CD4-positive, CD25-positive, alpha-beta regulatory T cell (primary cell): ENCODE measurements at places on chromosomes 1 and 21. TPM values are rescaled to one million over a fixed set of nuclear protein-coding genes. Genes with fewer than 3 reads are reported as not detected.

The MROH9 gene
- polyA plus RNA-seq = not detected

The CNR2 gene
- polyA plus RNA-seq = not detected

The CGN gene
- polyA plus RNA-seq = not detected

The DCDC2B gene
- polyA plus RNA-seq = not detected

The LPAR3 gene
- polyA plus RNA-seq = not detected

The DONSON gene
- 5.0 TPM for polyA plus RNA-seq

The RASAL2 gene
- not detected for polyA plus RNA-seq

The TNFAIP8L2 gene
- 60.0 TPM for polyA plus RNA-seq

GRCh38 chr1:62682531-62682930, 5.7 kb downstream of the DOCK7 start:
- no peak for DNase-seq

GRCh38 chr1:47886141-47886540, 111.0 kb downstream of the TRABD2B start:
- no peak for DNase-seq

DNA sequence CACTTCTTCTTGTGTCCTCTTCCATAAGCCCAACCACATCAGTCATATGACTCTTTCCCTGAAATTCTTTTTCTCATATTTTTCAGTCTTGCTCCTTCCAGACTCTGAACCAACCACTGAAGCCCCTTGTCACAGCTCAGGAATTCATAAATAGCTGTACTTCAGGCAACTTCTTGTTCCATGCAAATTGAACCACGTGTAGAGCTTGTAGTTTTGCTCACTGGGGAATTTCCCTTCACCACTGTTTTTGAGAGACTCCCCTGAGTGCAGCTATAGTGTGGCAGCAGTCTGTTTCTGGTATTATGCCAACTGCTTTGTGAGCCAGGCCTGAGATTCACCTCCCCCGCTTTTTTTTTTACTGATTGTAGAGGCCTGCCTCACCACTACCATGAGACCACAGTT, 150.3 kb upstream of the SPAG17 start:
- no peak for DNase-seq

- DNase-seq = no peak
These were observed 45.1 kb upstream of the TRIM67 start for GRCh38 chr1:231116738-231117137.

DNA sequence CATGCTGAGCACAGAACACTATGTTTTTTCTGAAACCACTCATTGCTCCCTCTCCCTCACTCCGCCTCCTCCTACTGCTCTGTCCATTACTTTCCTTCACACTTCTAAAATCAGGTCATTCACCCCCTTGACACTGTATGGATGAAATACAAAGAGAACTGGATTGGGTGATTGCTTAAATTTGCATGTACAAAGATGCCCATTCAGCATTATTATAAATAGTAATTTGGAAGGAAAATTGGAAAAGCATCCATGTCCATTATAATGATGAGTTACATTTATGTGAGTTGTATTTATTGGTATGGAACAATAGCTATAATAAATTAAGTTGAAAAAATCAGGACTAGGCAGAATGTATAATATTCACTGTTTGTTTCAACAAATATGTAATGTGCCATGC, 83.7 kb downstream of the PLD5 start:
- no peak for DNase-seq

DNA sequence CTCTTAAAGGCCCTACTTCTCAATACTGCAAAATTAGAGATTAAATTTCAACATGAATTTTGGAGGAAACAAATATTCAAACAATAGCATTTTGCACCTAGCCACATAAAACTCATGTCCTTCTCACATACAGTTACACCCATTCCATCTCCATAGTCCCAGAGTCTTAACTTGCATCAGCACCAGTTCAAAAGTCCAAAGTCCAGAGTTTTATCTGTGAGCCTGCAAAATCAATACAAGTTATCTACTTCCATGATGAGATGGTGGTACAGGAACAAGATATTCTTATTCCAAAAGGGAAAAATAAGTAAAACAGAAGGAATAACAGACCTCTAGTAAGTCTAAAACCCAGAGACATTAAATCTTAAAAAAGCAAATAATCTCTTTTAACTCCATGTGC, 686.0 kb upstream of the ADGRL4 start:
- DNase-seq = no peak

- DNase-seq = no peak
These were observed 43.0 kb downstream of the SNX7 start for GRCh38 chr1:98704474-98704873.

GRCh38 chr1:221911714-221912113, 169.8 kb upstream of the DUSP10 start:
- DNase-seq = no peak

DNA sequence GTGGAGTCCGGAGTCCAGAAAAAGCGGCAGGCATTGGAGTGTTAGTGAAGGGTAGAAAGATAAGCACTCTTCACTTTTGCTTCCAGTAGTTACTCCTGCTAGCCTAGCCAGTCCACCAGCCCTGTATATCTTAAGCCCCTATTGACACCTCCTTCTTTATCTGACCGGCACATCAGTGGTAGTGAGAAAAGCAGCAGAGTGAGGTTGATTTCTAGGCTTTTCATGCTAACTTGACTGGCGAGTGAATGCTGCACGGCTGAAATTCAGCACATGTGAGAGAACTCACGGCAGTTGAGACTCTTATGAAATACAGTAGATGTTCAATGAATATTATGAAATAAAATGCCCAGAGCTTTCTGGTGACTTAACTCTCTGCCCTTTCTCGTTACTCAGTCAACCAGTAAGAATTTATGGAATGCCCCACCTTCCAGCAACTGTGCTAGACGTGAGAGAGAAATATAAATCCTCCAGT, 128.2 kb downstream of the CACHD1 start:
- DNase-seq = no peak

DNA sequence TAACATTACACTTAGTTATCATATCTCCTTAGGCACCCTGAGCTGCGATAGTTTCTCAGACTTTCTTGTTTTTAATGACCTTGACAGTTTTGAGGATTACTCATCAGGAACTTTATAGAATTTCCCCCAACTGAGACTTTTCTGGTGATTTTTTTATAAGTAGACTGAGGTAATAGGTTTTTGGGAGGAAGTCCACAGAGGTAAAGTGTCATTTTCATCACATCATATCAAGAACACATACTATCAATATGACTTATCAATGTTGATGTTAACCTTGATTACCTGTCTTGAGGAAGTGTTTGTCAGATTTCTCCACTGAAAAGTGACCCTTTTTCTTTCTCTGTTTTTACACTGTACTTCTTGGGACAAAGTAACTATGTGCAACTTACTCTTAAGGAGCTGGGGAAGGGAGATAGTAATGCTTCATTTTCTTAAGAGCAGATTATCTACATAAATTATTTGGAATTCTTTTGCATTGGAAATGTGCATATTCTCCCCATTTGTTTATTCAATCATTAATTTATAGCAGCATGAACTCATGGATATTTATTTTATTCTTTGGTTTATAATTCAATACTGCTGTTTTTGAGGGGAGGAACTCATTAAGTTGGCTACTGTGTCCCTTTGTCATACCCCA, 72.8 kb upstream of the HSD17B7 start:
- no peak for DNase-seq

DNA sequence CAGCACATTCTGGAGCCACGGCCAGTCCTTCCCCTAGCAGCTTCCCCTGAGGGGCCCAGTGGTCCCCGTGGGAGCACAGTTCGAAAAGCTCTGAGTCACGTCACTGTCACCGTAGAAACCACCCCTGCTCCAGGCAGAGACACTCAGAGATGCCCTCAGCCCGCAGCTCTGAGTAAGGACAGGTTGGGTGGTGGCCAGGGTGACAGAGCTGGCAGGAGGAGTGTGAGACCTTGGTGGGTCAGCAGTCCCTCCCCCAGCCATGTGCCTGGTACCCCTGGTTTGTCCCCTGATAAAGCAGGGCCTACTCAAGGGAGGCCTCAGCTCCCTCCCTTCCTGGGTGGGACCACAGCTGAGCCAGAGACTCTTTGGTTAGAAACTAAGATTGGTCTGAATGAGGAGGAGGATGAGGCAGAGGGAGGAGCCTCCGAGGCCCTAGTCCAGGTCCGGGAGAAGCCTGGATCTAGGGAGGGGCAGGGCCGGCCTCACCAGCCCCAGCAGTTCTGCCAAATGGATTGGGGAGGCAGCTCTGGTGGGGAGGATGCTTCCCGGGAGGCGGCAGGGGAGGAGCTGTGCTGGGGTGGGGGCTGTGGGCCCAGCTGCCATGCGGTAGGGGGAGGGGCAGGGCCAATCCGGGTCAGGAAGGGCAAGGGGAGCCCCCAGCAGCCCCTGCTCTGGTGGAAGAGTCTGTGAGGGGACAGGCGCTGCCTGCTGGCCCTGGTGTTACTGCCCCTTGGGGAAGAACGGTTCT, 55.2 kb downstream of the SLC9A1 start:
- DNase-seq = no peak

DNA sequence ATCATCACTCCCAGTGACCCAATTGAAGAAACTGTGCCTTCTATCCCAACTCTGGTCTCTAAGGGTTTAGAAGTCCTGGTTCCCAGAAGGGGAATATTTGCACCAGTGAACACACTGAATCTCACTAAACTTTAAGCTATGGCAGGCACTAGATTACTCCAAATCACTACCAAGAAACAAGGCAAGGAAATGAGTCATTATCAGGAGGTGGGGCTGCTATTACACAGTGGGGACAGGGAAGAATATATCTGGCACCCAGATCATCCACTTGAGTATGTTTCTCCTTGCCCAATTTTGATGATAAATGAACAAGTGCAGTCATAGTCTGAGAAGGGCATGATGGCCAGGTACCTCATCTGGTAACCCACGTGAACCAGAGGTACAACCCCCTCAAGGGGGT, 7.0 kb downstream of the MRPL9 start:
- no peak for DNase-seq

GRCh38 chr21:32336711-32337110, 38.1 kb downstream of the MRAP start:
- DNase-seq = no peak

- no peak for DNase-seq
These were observed 536.9 kb downstream of the ADGRL2 start for GRCh38 chr1:82337635-82338034.
